Stimulated activated CD8-positive, alpha-beta memory T cell treated with anti-CD3 and anti-CD28 coated beads, Interleukin-7, amount 100 ng/mL, for 4 hours (primary cell): ENCODE measurements at places on chromosomes 3 and 15.

- DNase-seq, result no peak
Measured at GRCh38 chr3:136162322-136162721, 33.8 kb downstream of the MSL2 start.

- no peak for DNase-seq
Measured at GRCh38 chr15:92601592-92602266, 53.8 kb downstream of the FAM174B start.

- DNase-seq, result no peak
Measured at GRCh38 chr3:55516392-55517030, 29.4 kb upstream of the WNT5A start.

GRCh38 chr15:77719450-77719849 is 86.7 kb upstream of the LINGO1 start:
- no peak for DNase-seq

DNA sequence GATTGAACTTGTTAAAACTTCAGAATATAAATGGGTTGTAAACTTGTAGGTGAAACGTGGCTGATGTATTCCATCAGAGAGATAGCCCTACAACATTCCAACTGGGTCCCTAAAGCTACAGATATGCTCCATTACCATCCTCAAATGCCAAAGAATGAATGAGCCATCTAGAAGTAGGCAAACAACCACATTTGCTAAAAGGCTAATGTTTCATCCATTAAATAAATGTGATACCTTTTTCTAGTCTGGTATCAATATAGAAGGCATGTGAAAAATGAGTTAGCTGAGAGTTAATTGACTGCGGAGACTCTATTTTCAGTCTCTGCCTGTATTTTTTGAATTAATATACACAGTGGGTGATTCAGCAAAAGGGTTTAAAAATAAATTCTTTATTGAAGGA is 203.8 kb downstream of the RBMS3 start:
- DNase-seq, result no peak

DNA sequence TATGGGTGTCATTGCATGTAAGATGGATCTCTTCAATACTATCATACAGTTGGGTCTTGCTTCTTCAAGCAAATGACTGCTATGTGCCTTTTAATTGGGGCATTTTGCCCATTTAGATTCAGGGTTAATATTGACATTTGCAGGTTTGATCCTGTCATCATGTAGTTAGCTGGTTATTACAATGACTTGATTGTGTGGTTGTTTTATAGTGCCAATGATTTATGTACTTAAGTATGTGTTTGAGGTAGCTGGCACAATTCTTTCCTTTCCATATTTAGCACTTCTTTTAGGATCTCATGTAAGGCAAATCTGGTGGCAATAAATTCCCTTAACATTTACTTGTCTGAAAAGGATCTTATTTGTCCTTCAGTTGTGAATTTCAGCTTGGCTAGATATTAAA is 267.5 kb downstream of the VGLL3 start:
- DNase-seq, result no peak

- DNase-seq, result no peak
Measured at GRCh38 chr3:115486880-115487279, 136.4 kb upstream of the GAP43 start.

DNA sequence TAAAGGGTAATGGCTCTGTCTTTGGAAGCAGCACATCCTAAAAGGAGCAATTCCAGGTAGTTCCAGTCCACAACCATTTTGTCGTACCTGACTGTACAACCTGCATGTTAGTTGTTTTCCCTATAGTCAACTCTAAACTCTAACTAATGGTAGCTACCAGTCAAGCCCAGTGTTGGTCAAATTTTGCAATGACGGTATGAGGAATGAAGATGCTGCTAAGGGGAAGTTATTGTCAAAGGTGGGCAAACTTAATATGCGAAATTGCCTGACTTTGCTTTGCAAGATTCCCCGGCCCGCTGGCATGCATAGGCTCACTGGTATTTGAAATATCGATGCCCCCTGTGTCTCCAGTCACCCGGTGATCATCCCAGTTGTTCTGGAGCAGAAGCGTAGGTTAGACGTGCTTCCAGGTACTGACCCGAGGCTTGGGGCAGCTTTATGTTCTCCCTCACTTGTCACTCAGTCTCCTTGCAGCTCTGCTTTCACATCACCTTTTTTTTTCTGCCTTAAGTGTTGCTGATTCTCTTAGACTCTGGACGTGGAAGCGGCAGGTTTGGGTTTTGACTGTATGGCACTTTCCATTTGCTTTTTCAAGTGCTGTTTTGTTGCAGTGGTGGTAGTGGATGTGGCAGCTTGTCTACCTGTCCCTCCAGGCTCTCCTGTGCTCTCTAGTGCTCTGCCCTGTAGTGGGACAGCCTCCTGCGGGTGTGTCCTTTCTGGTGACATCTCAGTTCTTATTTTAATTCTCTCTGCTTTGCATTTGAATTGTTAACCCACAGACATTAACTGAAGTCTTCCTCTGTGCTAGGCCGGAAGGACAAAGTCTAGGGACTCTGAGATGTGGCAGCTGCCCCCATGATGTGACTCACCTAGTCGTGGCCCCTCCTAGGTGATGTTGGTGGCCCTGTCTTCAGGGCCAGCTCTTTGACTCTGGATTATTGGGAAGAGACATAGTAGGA is 95.8 kb upstream of the UMPS start:
- DNase-seq, result no peak

GRCh38 chr3:124964387-124964786 is 29.8 kb upstream of the MUC13 start:
- no peak for DNase-seq

DNA sequence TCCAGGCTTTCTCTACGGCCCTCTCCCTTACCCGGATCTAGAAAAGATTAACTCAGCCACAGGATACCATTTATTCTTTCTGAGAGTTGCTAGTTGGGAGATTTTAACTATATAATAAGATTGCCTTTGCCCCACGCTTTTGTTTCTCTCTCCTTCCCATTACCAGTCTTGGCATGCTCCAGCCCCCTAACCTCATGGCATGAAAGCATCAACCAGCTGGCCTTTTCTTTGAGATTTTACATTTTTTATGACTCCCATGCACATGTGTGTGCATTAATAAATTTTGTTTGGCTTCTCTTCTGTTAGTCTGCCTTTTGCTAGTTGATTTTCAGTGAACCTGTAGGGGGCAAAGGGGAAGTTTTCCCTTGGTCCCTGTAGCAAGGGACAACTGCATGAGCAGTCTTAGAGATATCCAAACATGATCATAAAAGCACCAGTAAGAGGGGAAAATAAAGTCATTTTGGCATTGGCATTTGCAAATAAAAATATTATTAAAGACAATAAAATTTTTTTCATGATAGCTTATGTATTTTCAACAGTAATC is 73.6 kb downstream of the OXSM start:
- DNase-seq, result no peak

DNA sequence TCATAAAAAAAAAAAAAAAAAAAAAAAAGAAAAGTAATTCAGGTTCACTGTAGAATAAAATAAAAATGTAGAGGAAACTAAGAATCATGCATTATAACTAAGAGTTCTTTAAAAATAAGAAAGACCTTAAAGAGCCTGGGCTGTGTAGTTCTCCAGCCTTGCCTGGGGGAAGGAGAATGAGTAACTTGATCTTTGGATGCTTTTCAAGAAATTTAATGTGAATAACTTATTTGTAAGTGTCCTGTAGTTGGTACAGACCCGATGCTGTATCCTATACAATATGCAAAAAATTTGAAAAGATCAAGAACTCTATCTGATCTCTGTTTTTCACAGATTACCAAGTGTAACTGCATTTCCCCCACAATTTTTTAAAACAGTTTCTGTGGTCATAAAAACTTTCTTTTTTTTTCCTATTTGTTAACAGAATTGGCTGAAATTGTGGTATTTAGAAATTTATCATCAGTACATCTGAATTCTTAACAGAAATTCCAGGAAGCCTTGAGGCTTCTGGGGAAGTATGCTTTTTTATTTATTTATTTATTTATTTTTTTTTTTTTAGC is 195.3 kb downstream of the THRB start:
- no peak for DNase-seq

- no peak for DNase-seq
Measured at GRCh38 chr3:9316881-9317361, 45.9 kb upstream of the THUMPD3 start.

DNA sequence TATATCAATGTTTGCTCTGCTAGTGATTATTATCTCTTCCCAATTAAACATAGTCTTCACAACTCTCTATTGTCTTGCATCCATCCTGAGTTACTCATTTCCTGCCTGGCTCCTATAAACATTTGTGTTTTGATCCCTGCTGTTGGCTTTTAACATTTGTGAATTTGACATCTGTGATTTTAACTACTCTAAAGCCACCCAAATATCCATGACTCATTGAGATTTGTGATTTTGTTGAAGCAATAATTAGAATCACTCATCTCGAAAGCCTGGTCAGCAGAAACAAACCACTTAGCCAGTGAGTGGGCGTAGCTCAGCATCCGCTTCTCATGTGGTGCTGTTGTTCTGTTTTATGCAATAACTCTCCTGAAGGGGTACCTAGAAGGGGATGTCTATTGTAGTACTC is 174.3 kb upstream of the ZBTB20 start:
- no peak for DNase-seq

DNA sequence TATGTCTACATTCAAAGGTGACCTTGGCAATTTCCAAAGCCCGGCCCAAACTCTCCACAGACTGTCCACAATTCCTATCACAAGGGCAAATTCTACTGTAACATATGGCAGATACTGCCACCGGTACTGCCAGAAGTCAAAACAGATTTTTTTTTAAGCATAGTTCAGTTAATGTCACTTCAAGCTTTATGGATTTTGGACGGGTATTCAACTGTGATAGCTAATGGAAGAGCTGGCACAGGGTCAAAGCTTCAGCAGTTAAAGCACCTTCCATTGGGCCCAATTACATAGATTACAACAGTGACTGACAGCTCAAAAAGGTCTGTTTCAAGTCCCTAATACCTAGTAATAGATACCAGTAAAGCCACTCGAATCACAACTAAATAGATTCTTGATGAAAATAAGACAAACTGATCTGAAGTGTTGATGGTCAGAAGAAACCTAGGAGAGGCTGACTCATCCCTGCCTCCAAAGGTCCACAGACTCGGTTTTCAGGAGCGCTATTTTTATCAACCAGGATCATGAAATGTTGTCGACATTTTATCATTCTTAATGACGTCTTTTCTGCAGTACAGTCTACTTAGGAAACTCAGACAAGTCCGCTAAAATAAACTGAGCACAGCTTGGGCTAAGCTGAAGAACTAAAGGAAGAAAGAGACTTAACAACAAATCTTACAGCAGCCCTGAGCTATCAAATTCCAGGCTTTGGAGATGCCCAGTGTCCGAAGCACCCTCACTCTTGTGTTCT is 38.7 kb downstream of the ANXA2 start:
- DNase-seq, result no peak

- DNase-seq, result no peak
Measured at GRCh38 chr15:68417897-68418296, 14.1 kb downstream of the ITGA11 start.

GRCh38 chr3:113211330-113212149 is at the start of gene BOC:
TSS of gene BOC (plus strand) at chr3:113211557. CDS start at chr3:113249803, 38,246 bp downstream.
- DNase-seq, result no peak

- no peak for DNase-seq
Measured at GRCh38 chr3:23004971-23005370, 198.2 kb upstream of the UBE2E2 start.

DNA sequence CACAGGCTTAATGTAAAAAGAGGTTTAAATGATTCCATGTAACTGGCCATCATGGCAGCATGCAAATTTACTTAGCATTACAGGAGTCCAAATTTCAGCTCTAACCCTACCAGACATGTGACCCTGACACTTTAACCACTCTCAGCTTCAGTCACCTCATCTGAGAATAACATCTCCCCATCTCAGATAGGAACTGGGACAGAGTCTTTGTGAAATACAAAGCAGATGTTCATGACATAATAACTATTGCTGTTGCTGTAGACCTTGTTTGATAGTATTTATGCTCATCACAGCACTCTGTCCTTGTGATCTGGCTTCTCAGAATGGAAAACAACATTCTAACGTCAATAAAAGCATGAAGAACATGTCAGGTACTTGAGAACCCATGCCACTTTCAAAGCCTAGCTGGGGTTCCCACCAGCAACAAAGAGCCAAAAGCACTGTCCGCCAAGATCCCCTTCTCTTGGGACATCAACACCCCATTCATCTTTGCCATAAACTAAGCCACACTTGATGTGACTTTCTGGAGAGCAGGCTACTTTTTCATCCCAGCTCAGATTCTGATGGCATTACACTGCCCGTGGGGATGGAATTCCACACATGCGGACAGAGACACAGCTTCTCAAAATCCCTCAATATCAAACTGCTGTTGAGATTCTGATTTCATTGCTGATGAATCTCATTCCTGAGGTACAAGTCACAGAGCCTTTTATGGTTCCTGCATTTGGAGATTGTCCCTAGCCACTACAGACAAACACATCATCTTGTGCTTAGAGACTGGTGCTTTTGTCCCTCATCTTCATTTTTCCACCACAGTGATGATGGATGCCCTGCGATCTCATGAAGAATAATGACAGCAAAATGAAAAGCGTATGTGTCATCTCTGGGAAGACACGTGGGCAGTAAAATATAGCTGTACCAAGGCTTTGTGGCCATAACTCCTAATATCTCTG is 202.7 kb downstream of the TNIK start:
- DNase-seq, result no peak

DNA sequence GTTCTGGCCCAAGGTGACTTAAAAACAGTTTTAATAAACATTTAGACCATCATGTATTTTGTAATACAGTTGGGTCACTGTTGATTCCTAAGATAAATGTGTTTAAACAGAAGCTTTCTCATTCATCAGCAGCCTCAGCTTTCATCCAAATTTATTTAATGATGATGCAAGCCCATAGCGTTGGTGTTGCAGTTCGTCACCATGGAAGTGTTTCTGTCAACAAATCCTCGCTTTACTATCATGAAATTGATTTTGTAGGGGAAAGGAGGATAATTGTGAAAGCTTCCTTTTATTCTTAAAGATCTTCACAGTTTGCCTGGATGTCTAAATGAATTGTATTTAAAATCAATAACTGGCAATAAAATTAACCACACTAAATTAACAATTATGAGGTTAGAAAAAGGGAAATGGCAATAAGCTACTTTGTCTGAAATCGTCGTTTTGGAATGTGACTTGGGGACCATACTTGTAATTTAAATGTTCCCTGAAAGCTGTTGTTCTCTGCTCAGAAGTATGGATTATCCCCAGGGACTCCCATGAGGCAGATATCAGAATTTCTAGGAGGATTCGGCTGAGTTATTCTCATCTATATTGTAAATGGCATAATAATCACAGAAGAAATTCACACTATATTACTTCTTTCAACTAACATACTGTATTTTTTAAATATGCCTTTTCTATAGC is 29.0 kb downstream of the CMSS1 start:
- no peak for DNase-seq

DNA sequence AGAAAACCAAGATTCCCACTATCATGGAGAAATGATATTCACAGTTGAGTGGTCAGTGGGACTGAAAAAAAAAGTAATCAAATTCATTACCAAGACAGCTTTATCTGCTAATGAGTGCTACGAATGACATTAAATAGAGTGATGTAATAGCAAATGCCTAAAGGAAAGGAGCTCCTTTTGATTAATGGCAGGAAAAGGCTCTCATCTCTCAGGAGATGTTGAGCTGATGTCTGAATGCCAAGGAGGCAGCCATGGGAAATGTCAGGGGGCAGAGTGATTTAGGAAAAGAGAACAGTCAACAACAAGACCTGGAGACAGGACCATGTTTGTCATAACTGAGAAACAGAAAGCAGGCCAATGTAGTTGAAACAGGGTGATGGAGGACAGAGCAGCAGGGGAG is 96.7 kb upstream of the SNTN start:
- no peak for DNase-seq
